ENCODE measurements at places on chromosomes 12 and 14.
A peak's percentile ranks its signal among the peaks of the same experiment; 100 is the strongest.

DNA sequence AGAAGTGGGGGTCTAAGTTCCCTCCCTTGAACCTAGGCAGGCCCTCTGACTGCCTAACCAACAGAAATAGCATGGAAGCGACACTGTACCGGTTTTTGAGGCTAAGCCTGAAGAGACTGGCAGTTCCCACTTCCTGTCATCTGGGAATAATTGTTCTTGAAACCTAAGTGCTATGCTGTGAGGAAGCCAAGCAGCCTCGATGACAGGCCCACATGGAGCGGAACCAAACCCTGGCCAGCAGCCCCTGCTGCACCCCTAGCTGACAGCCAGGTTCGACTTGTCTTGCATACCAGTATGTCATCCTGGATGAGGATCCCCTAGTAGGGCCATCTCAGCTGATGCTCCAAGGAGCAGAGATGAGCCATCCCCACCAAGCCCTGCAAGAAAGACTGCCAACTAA is 6.4 kb upstream of the GPR68 start:
- no peak for DNase-seq

GRCh38 chr12:109246221-109246620 is 62.9 kb downstream of the FOXN4 start:
- DNase-seq, result no peak

- no peak for DNase-seq
These were observed 25.4 kb downstream of the KRT76 start for GRCh38 chr12:52751795-52752194.

GRCh38 chr12:102052192-102053061 is 9.4 kb downstream of the WASHC3 start:
- DNase-seq, result no peak

- DNase-seq, result no peak
These were observed 7.9 kb upstream of the PRKAB1 start for GRCh38 chr12:119660076-119660475.

GRCh38 chr14:24095271-24096068 is 1.4 kb downstream of the PCK2 start:
- DNase-seq, result peak; percentile 33

GRCh38 chr14:90682615-90683014 is 133.6 kb downstream of the TTC7B start:
- DNase-seq, result no peak

GRCh38 chr12:52059582-52060497 is 8.6 kb downstream of the NR4A1 start:
- peak; percentile 77 for DNase-seq

- no peak for DNase-seq
These were observed 61.6 kb downstream of the PPP2R5C start for GRCh38 chr14:101823066-101823465.

DNA sequence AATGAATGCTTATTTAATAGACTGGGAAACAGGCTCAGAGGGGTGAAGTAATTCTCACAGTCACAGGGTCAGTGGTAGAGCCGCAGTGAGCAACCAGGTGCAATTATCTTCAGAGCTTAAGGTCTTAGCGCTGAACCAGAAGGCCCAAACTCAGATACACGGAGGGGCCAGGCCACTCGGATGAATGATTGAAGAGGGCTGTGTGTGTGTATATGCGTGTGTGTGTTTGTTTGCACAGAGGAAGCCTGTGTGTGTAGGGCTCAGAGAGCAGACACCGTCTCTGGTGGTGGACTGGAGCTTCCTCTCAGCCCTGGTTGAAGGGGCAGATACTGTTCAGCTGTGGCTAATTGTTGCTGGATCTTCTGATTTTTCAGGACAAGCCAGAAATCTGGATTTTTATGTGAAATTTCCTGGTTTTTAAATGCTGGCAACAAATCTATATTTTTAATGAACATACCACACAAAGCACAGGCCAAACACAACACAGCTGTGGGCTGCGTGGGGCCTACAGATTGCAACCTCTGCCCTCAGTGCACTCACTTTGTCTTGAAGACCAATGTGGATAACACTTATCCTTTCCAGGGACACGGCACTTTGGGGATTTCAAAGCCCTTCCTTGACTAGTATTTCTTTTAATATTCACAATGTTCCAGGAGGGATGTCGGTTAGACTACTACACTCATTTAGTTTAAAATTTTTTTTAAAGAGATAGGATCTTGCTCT is 94.5 kb upstream of the NRXN3 start:
- DNase-seq, result no peak

- peak; percentile 87 for DNase-seq
These were observed 157.4 kb upstream of the FOXG1 start for GRCh38 chr14:28608851-28609828.

DNA sequence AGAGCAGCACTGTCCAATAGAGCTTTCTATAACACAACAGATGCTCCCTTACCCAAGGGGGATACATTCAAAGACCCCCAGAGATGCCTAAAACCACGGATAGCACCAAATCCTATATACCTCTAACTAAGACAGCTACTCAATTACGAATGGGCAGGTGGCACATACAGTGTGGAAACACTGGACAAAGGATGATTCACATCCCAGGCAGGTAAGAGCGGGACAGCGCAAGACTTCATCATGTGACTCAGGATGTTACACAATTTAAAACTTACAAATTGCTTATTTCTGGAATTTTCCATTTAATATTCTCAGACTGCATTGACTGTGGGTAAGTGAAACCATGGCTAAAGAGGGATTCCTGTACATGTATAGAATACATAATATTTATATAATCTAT is 5.5 kb upstream of the HCFC2 start:
- DNase-seq, result no peak
